ENCODE measurements at places on chromosomes 3 and 15. TPM values are rescaled to one million over a fixed set of nuclear protein-coding genes. Genes with fewer than 3 reads are reported as not detected.

The PARP9 gene
- 17.8 TPM for total RNA-seq

The ZNF660 gene
- 0.50 TPM for total RNA-seq

The SST gene
- total RNA-seq, result not detected

The ZBED2 gene
- not detected for total RNA-seq

The CPNE9 gene
- not detected for total RNA-seq

The TNFAIP8L3 gene
- 60.8 TPM for total RNA-seq

Data from thoracic aorta endothelial cell (primary cell).